ENCODE measurements at places on chromosomes 4 and X.

DNA sequence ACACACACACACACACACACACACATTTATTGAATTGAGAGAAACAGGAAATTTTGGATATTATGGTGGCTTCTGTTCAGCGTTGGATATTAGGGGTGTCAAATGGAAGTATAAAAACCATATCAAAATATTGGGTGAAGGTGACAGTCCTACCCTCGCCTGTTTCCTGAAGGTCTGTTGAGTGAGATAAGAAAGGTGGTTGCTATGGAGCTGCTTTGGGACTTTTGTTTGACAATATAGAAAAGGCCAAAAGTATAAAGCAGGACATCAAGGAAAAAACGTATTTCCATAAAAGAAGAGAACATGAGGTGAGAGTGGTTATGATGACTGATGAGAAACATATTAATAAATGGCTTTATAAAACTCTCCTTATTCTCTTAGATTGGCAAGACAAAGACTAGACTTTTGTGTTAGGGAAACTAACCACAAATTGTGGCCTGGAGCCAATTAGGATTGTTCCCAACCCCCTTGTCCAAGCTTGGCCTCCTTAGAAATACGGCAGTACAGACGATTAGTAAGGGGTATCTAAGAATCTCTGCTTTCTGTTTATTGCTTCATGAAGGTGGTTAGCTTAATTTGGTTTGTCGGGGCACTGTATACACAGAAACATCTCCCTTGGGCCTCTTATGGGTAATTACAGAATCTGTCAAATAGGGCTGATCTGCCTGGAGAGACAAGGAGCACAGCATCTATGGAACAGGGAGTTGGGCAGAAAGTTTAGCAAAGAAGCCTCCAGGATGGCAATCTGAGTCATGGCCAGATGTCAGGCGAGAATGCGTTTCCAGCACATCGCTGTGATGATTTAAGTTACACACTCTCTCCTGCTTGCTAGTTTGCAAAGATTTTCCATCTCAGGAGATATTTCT is 198.0 kb downstream of the CBR4 start:
- DNase-seq, result no peak

- DNase-seq, result no peak
Measured at GRCh38 chr4:152679414-152680281, at the start of gene TMEM154. Gene TMEM154, minus strand, starts transcription at chr4:152679997. Its CDS starts 64 bp downstream, at chr4:152679933.

DNA sequence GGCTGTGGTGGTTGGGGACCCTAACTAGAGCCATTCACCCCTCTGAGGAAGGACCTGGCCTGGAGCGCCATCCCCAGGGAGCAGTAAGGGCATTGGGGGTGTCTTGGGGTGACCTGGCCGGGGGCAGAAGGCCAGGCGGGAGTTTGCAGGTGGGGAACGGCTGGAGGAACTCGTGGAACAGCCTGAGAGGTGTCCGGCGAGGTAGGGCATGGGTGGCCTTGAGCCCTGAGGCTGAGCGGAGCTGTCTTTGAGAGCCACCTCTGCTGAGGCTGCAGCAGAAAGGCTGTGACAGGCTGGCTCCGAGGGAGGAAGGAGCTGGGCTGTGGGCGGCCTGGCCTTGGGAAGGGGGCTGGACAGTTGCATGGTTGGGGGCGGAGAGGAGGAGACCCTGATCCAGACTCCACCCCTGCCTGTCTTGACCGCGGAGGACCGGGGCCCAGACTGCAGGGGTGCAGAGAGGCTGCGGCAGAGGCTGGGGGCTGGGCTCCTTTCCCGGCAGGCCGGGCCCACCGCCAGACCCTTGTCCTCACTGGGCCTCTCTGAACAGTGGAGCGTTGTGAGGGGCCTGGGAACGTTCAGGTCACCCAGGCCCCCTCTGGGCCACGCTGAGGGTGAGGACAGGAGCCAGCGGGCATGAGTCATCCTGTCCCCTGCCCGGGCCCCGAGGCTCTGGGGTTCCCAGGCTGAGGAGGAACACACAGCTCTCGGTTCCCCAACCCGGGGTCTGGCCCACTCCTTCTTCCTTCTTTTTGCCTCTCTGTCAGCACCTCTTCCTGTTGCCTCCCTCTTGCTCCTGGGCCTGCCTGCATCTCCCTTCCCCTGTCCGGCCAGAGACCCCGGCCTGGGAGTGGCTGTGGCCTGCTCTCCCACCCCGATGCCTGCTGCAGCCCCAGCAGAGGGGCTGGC is 8.1 kb downstream of the SH3BP2 start:
- DNase-seq, result no peak

- no peak for DNase-seq
Measured at GRCh38 chr4:7410446-7410845, 24.3 kb downstream of the PSAPL1 start.

GRCh38 chrX:142052238-142052637 is 148.5 kb downstream of the MAGEC1 start:
- no peak for DNase-seq

DNA sequence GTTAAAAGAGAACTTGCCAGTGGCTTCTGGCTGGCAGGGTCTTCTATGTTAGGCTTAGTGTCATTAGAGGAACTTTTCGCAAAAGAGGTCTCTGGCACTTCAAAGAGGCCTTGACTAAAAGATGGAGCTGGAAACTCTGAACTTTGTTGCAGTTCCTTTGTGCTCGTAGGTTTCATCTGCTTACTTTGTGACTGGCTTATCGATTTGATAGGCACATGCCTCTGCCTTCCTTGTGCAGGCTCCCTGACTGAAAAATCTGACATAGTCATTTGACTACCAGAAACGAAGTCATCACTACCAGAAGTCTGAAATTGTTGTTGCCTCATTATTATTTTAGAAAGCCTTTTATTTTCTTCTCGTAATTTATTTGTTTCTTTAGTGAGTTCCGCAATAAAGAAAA is 93.9 kb upstream of the IL13RA1 start:
- DNase-seq, result no peak

- DNase-seq, result no peak
Measured at GRCh38 chrX:18297251-18297650, 57.2 kb downstream of the SCML2 start.

DNA sequence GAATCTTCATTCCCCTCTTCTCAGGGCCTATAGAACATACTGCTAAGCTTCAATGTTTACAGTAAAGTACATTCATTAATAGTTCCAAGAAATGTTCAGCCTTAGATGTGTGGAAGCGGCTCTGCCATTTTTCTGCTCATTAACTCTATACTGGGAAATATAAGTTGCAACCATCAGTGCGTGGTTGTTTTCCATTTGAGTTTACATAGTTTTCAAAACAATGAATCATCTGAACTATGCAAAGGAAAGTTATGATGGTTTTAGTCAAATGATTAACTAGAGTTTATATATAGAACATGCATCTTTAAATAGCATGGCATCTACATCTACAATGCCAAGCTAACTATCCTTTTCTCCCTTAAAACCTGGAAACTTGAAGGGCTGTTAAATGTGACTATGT is 29.6 kb downstream of the LEF1 start:
- DNase-seq, result no peak

GRCh38 chrX:27444093-27444908 is 18.8 kb downstream of the PPP4R3C start:
- DNase-seq, result no peak

DNA sequence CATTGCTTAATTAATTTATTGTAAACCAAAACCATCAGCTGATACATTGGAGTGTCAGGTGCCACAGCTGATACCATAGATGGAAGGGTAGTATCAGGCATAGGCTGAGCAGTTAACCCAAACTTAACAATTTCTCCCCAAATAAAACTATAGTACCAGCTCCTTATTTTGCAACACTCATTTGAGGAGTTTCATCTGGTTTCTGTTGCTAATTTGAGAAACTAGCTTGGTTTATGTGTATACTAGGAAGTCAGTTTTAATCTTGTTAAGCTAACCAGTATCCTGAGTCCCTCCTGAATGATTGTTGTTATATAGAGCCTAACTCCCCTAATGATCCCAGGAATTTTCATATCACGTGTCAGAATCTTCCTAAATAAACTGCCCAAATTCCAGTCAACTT is 12.7 kb downstream of the DCAF16 start:
- DNase-seq, result no peak

GRCh38 chrX:24201216-24201615 is 51.7 kb downstream of the ZFX start:
- no peak for DNase-seq

GRCh38 chr4:140813804-140814203 is 57.6 kb upstream of the TBC1D9 start:
- no peak for DNase-seq

- DNase-seq, result no peak
Measured at GRCh38 chrX:53265771-53266574, 15.4 kb downstream of the IQSEC2 start.

- no peak for DNase-seq
Measured at GRCh38 chrX:68895778-68896177, 67.0 kb downstream of the EFNB1 start.

GRCh38 chrX:96763608-96764007 is 79.0 kb downstream of the DIAPH2 start:
- DNase-seq, result no peak

GRCh38 chrX:153490217-153490930 is 4.4 kb upstream of the BGN start:
- DNase-seq, result no peak

- DNase-seq, result no peak
Measured at GRCh38 chr4:36206603-36207311, 37.6 kb downstream of the ARAP2 start.

- DNase-seq, result no peak
Measured at GRCh38 chr4:26402458-26402857, 81.6 kb downstream of the RBPJ start.

DNA sequence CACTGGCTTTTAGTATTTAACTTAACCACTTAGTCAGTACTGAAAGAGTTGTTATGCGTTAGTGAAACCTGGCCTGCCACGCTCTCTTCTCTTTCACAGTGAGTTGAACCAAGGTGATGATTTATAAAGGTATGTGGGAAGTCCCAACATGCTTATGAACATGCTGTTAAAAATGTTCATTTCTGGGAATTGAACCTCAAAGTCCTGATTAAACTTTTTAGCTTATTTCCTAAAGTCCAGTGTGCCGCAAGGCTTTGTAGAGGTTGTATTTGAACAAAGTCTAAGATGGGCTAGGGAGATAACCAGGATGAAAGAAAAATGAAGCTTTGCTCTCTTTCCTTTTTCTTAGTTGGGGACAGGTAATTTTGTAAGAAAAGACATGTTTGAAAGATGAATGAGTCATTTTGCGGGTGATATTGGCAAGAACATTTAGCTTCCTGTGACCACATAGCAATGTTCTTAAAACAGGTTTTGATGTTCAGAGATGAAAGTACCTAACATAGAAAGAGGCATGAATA is 270.3 kb downstream of the DTHD1 start:
- DNase-seq, result peak; percentile 5

- DNase-seq, result no peak
Measured at GRCh38 chr4:150242820-150243458, 164.7 kb downstream of the DCLK2 start.

DNA sequence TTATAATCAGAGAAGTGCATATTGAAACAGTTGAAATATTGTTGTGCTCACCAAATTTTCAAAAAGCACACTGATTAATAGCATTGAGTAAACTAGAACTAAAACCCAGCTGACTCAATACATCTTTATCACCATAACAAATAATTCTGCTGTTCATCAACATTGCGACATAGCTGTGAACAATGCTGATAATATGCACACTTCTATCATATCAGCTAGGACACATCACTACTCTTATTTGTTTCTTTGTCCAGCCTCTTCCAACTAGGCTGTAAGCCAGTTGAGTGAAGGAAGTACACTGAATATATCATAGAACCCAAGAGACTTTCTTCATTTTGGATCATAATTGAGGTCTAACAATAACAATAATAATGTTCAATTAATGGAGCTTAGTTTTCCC is 349.7 kb downstream of the IQCM start:
- DNase-seq, result no peak

DNA sequence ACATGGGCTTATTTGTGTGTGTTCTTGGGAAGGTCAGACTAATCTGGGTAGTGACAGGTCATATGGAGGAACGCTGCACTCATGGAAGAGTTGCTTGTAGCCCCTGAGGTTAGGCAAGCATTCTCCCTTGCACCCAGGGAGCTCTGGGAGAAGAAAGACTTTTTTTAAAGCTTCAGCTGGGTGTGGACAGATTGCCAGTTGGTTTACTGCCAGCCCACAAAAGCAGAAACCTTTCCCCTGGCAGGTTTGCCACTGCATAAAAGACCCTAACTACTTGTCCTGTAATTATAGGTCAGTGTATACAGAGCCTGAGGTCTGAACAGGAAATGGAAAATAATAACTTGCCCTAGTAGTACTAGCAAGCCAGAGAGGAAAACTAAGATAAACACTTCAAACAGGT is 7.4 kb upstream of the NFKB1 start:
- no peak for DNase-seq

- no peak for DNase-seq
Measured at GRCh38 chr4:61320154-61320553, 120.0 kb downstream of the ADGRL3 start.

DNA sequence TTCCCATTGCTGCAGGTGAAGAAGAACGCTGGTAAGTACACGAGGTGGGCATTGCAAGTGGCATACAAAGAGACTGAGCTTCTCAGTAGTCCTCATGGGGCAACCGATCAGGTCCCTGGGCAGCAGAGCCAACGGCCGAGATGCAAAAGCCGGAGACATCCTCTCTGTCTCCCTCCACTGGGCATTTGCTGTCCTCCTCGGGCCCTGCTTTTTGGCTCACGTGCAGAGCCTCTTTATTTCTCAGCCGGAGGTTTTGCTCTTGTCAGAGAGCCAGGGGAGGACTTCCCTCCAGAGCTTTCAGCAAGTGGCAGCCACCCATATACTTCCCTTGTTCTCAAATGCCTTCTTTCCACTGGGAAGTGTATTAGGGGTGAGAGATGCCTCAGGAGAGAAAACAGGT is 18.0 kb downstream of the STARD8 start:
- DNase-seq, result no peak

GRCh38 chrX:14554131-14554715 is 24.9 kb downstream of the GLRA2 start:
- no peak for DNase-seq

DNA sequence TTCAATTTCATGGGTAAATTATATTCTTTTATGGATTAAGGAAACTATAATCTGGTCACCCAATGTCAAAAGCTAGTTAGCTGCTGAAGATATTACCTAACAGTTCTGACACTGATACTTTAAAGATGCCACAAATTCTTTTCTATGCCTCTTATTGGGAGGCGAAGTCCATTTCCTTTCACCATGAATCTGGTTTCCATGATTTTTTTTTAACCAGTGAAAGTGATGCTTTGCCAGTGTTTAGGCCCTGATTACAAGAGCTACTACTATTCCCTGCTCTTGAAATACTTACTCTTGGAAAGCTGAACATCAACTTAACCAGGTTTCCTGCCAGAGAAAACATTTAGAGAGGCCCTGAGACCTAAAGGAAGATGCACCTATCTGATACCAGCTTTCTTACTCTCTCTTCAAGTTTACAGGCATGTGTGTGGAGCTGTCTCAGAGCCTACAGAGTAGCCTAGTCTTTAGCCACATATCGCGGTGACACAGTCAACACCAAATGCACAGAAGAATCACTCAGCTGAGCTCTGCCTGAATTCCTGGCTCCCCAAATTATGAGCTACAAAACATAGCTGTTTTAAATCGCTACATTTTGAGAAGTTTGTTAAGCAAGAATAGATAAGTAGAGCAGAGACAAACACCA is 1280.8 kb downstream of the PCDH7 start:
- no peak for DNase-seq

- no peak for DNase-seq
Measured at GRCh38 chr4:3262208-3263052, 13.5 kb downstream of the MSANTD1 start.

- no peak for DNase-seq
Measured at GRCh38 chr4:126705266-126705665, 927.5 kb upstream of the INTU start.

GRCh38 chr4:2924286-2924685 is 38.9 kb downstream of the NOP14 start:
- DNase-seq, result no peak
